Activated CD4-positive, alpha-beta T cell treated with anti-CD3 and anti-CD28 coated beads, Interleukin-10, Interleukin-2, amounts not matched to agents 100 ng/mL and 50 ng/mL, durations not matched to agents 16 hours and 8 hours (primary cell): ENCODE measurements at places on chromosomes 5 and 9.
A peak's percentile ranks its signal among the peaks of the same experiment; 100 is the strongest.

- DNase-seq, result no peak
These were observed 210.2 kb upstream of the GAS1 start for GRCh38 chr9:87157366-87158031.

DNA sequence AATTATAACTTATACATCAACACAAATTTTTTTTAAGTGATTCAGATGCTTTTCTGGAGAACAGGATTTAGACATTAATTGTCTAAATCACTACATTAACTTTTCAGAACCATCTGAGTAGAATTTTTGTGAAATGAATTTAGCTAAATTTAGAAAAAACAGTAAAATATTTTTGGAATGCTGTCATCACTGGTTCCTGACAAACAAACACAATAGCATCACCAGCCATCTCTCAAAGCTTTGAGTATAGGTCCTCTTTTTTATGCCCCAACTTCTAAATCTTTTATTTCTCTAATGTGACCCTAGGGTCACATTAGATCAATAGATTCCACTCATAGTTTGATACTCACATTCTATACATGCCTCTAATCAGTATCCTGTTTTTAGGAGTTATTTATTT, 104.6 kb downstream of the PRR16 start:
- no peak for DNase-seq

- no peak for DNase-seq
These were observed 25.5 kb downstream of the MINAR2 start for GRCh38 chr5:129773376-129773775.

DNA sequence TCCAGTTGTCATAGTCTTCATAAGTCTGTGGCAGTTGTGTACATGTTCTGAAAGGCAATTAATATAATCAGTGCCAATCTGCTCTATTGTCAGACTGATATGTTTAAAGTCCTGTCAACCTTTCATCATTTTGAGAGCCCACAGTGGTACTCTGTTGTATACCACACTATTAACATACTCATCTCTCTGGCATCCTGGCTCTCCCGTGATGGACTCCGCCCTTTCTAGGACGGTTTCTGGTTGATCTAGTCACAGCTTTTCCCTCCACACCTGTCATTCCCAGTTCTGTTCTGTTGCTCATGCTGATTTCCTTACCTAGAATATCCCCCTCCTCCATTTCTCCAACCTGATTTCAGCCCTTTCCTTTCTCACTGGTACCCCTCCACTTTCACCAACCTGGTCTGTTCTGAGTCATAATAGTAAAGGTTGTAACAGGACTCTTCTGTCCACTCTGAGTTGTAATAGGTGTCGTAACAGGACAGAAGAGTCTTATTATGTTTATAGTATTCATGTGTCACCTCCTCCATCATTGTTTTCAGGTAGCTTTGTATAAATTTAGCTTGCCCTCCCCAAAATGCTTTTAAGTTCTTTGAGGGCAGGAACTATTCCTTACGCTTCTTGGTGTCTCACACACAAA, 4.1 kb downstream of the PTCD2 start:
- DNase-seq, result no peak

GRCh38 chr5:171990713-171991015, 15.8 kb downstream of the FBXW11 start:
- no peak for DNase-seq

DNA sequence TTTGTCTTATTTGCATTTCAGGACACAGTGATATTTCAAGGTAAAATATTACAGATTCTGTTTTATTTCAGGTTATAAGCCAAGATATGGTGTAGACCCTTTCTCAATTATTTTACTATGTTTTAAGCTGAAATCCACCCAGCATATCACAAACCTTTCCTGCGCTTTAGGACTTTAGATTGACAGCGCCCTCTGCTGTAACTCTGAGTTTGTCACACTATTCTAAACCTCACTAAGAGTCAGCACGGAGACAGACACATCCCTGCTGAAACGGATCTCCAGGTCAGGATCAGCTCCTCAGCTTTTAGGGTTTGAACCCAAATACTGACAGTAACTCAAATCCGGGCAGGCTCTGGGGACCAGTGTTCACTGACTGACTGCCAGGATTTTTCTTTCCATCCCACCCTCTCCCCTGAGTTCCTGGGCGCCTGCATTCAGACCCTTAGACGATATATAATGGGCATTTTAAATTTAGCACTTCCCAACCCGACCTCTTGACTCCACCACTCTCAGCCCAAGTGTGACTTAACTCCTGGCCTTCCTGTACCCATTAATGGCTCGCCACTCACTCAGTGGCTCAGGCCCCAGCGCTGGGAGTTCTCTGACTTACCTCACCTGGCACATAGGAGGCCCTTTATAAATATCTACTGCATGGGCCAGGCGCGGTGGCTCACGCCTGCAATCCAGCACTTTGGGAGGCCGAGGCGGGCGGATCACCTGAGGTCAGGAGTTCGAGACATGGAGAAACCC, 33.5 kb downstream of the TLX3 start:
- DNase-seq, result peak; percentile 45

DNA sequence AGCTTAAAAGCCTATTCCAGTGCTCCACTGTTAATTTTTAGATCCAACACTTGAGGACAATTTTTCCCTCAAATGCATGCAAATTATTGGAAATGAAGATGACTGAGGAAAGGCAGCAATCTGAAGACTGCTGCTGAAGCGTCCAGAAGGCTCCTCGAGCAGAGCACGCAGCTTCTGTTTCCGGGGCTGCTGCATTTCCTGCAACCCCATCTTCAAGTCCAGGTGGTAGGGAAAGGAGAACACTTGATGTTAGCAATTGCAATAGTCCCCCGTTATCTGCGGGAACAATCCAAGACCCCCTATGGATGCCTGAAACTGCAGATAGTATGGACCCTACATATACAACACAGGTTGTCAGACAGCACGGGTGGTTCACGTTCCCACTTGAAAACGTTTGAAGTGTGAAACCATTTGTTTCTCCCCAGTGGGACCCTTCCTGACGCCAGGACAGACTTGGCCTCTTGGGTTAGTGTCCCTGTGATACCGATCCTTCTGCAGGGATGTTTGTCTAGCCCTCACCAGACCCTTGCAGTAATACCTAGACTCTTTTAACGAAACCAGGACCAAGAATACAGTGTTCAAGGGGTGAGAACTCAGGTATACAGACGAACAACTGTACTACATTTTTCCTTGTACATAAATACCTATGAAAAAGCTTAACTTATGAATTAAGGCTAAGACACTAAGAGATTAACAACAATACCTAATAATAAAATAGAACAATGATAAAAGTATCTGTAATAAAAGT, 152.3 kb downstream of the HSD17B3 start:
- DNase-seq, result peak; percentile 36

DNA sequence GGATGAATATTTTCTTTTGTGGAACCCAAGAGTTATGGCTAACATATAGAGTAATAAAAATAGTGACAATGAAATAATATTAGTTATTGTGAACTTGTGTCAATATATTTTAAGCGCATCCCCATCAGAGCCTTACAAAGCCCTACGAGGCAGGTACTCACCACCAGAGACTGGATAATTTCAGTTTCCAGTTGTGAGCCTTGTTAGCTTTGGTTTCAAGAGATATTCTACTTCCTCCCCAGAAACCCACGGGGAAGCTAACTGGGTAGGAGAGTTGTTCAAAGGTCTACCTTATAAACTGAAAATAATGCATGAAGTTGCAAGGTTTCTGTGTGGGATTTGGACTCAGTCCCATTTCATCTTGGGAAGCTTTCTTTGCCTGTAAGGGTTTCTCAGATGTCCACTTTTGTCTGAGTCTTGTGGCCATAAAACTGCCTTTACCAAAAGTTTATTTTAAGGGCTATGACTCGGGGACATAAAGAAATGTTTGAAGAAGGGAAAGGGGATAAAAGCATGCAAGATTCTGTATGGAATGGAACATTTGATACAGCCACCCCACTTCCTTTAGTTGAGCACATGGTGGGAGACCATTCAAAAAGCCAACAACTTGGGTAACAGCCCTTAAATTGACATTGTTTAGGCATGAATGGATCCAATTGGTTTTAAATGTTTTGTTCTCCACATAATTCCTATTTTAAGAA, 57.4 kb upstream of the ANKRD55 start:
- DNase-seq, result no peak

GRCh38 chr5:96885518-96886338, 9.4 kb downstream of the ERAP2 start:
- peak; percentile 59 for DNase-seq

GRCh38 chr9:92980085-92980745, 32.9 kb downstream of the FGD3 start:
- DNase-seq, result no peak

DNA sequence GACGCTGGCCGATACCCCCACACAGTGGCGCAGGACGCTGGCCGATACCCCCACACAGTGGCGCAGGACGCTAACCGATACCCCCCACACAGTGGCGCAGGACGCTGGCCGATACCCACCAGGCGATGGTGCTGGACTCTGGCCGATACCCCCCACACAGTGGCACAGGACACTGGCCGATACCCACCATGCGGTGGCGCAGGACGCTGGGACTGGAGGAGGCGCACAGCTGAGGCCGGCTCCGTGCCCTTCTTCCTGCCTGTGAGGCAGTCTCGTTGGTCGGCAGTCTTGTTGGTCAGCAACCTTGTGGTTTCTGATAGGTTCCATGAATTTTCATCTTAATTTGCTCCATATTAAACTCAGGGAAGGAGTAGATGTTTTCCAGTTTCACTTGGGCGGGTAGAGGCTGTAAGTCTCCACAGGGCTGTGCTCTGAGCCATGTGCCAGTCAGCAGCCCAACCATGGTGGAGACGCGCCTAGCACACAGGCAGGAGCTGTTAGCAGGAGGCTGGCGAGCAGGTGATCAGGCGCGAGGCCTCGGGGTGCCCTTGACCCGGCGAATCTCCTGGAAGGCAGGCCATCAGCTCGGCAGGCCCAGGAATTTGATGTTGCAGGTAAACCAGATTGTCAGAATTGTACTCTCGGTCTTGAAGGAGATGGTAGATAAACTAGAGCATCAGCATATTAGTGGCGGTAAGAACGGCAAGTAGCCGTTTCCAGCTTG, 75.6 kb downstream of the EHMT1 start:
- DNase-seq, result no peak

- no peak for DNase-seq
These were observed 9.5 kb upstream of the C9orf72 start for GRCh38 chr9:27582794-27583193.

DNA sequence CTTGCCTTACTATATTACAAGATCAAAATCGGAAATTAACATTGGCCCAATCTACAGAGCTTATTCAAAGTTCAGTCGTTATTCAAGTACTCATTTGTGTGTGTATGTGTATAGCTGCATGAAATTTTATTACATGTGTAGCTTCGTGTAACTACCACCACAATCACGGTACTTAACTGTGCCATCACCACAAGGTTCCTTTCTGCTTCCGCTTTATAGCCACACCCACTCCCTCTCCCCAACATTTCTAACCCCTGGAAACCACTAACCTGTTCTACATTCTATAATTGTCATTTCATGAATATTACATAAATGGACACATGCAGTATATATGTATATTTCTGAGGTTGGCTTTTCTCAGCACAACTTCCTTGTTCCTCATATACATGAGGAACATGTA, 4.0 kb upstream of the TEX48 start:
- DNase-seq, result no peak

GRCh38 chr9:104858271-104858670, 69.7 kb downstream of the ABCA1 start:
- no peak for DNase-seq

DNA sequence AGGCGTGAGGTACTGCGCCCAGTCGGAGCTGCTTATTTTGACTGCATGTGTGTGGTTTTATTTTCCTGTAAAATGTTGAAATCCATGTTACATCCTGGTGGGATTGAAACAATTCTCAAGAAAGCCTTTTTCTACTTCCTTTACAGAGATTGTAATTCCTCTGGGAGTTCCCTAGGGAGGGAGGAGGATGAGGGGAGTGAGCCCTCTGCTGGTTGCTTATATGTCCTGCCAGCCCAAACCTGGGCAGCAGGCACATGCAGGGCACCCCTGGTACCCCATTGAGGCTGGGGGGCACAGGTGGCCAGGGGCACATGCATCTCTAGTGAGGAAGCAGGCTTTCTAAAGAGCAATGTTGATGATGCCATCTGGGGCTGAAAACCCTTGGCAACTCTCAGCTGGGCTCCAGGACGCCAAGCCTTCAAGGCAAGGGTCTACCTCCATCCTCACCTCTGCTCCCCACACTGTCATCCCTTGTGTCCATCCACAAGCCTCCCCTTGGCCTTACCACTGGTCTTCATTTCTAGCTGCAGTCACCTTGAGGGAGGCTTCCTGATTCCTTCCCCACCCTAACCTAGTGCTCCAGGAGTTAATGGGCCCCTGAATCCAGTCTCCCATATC, 84.7 kb upstream of the TNFSF8 start:
- no peak for DNase-seq

DNA sequence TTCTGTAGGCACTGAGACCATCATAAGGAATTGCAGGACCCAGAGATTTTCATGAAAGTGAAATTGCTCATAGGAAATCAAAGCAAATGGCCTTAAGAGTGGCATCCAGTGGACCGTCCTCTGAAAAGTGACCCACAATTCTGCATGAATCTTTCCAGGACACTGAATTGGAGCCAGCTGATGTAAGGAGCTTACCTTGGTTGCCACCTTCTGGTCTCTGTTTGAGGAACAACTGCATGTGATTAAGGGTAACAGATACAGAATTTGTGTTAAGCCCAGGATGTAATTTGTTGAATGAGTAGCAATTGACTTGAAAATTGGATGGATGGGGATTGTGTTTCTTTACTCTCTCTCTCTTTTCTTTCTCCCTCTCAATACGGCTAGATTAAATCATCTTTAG, 49.9 kb upstream of the GAS1 start:
- DNase-seq, result no peak

GRCh38 chr5:173435447-173435846, 107.2 kb upstream of the STC2 start:
- no peak for DNase-seq

DNA sequence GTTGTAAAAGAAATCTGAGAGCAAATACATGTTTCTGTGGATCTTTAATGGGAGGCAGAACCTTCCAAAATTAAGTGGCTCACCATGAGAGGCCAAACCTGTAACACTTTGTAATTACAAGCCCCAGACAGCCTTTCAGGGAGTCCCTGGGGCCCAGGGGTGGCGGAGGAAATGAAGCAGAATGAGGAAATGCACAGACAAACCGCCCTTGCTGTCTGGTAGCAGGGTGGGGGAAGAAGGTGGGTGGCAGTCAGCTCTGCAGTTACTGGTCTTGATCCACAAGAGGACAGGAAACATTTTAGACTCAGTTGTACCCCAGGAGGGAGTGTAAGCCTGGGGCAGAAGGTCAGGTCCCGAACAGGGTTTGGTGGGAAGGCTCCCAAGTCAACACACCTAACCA, 6.5 kb downstream of the ARL14EPL start:
- no peak for DNase-seq

- DNase-seq, result no peak
These were observed 137.8 kb downstream of the CEMIP2 start for GRCh38 chr9:71630377-71630995.

DNA sequence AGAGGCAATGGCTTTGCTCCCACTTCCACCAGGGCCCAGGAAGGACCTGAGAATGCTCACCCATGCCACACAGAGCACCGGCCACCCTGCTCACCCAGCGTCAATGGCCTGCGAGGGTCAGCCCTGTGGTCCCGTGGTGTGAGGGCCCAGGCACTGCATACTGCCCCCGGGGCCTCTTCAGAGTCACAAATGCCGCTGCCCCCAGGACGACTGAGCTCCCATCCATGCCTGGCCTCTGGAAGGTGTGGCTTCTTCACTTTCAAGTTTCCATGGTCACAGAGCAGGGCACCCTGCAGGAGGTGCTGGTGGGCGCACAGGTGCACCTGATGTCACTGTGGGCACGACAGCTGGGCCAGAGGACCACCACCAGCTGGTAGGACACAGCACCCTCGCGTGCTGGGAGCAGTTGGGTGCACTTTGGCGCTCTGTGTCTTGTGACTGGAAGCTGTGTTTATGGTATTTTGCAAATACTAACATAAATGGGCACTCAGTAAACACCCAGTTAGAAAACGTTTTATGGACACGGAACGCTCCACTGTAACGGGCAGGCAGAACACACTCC, 12.5 kb upstream of the ZDHHC11 start:
- no peak for DNase-seq
